ENCODE measurements at places on chromosomes 4 and X.

- DNase-seq, result no peak
These were observed 240.0 kb downstream of the BCOR start for GRCh38 chrX:39857780-39858179.

- no peak for DNase-seq
These were observed 7.9 kb downstream of the FAM200B start for GRCh38 chr4:15689540-15689939.

DNA sequence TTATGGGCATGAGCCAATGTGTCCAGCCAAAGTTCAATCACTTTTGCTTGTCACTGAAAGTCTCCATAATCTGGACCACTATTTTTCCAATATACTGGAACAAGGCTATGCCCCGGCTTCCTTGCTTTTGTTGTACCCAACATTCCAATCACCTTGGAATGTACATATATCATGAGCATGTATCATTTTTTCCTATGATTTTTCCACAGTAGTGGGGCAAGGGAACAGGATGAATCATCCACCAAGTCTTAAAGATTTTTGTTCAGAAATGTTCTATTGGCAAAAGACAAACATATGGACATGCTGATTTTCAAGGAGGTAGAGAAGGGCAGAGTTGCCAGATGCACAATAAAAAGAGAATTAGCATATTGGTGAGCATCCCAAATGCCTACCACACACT is 548.1 kb upstream of the INTU start:
- DNase-seq, result no peak

DNA sequence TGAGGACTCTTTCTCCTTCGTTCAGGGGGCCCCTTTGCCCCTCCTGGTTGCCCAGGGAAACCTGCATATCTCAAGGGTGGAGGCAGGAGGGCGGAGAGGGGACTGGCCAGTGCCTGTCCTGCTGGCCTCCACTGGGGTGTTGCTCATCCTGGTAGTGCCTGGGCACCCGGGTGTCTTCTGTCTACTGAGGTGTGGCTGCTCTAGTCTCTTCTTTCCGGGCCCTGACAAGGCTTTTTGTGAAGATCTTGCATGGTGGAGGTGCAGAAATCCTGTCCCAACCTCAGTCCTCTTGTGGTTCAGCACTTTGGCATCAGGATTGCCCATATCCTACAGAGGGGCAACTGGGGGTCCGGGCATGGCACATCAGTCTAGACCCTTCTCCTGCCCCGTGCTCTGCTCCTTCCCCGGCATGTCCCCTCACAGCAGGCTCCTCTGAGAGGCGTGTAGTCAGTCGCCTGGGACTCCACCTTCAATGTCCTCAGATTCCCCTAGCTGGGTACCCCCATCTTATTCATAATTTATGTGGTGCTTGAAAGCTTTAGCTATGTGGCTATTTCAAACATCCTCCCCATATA is 1.9 kb downstream of the CCDC110 start:
- DNase-seq, result peak; percentile 19

- no peak for DNase-seq
These were observed 92.2 kb upstream of the RAPGEF2 start for GRCh38 chr4:159010563-159011260.

DNA sequence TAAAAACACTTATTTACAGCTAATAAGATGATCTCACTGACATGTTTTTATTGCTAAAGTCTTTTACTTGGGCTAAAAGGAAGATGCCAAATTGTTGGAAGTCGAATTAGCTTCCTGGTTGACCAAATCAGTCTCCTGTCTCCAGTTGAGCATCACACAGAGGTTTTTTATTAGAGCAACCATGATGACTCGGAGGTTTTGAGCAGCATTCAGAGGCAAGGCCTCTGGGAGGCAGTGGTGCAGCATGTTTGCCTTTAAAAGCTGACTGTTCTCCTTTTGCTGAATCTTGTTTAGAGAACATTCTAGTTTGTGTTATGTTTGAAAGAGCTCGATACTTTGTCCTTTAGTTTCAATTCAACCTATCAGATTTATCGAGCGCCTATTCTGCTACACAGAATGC is 2.1 kb downstream of the UCHL1 start:
- DNase-seq, result no peak

GRCh38 chr4:1166509-1167243 is 5.7 kb downstream of the SPON2 start:
- no peak for DNase-seq

DNA sequence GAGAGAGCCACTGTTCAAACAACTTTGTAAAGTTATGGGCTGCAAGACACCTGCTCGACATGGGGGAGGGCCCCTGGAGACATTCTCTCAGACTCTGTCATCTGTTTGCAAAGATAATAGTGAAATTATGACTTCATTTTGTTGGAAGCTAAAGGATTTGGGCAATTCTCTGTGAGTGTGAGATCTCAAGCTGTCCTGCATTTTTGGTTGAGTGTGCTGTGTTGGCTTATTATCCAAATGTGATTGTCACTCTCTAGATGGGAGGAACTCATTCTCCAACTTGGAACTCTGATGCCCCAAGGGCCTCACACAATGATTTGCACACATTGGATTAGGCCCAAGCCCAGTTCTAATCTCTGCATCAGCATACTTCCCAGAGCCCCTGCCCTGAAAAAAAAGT is 63.7 kb downstream of the STK32B start:
- no peak for DNase-seq

- no peak for DNase-seq
These were observed 1061.2 kb downstream of the PCDH18 start for GRCh38 chr4:136471051-136471450.

GRCh38 chr4:125780747-125781146 is 466.0 kb downstream of the FAT4 start:
- DNase-seq, result no peak

DNA sequence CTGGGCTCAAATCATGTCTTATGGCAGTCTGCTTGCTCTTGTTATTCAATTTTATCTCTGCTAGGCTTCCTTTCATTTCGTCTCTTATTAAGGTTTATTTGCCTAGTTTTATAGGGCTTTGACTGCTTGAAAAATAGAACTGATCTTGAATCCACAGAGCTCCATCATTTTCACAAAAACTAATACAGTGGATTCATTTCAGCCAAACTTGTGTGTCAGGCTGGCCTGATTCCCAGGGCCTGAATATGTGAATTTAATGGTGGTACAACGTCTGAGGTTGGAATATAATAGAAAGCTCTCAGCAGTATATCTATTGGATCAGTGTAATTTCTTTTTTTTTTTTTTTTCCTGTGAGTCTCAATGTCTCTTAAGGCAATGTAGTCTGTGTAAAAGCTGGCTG is 123.3 kb downstream of the POU4F2 start:
- no peak for DNase-seq

- no peak for DNase-seq
These were observed 16.2 kb upstream of the FHL1 start for GRCh38 chrX:136130931-136131833.

DNA sequence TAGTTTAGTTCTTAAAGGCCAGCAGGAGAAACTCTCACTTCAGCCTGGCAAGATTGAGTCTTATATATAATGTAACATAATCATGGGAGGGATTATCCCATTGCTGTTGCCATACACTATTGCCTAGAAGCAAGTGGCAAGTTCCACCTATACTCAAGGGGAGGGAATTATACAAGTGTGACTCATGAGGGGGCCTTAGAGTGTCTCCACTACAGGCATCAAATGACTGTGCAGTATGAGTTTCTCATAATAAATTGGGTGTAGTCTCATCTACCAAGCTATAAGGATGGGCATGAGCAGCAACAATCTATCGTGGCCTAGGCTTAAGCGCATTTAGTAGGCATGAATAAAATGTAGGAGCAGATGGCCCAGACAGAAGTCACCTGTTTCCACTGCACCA is 89.1 kb upstream of the C1GALT1C1 start:
- no peak for DNase-seq

DNA sequence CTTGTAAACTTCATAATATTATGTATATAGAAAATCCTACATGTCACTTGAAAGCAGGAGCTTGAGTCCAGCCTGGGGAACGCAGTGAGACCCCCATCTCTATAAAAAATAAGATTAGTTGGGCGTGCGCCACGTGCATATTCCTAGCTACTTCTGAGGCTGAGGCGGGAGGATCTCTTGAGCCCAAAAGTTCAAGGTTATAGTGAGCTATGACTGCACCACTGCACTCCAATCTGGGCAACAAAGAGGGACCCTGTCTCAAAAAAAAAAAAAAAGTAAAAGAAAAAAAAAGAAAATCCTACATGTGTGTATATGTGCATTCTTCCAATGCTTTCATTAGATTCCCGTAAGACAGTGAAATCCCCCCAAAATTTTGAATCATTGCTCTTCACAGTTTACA is 1.7 kb downstream of the SEC31A start:
- no peak for DNase-seq

- DNase-seq, result no peak
These were observed 134.4 kb upstream of the CPEB2 start for GRCh38 chr4:14867847-14868246.

DNA sequence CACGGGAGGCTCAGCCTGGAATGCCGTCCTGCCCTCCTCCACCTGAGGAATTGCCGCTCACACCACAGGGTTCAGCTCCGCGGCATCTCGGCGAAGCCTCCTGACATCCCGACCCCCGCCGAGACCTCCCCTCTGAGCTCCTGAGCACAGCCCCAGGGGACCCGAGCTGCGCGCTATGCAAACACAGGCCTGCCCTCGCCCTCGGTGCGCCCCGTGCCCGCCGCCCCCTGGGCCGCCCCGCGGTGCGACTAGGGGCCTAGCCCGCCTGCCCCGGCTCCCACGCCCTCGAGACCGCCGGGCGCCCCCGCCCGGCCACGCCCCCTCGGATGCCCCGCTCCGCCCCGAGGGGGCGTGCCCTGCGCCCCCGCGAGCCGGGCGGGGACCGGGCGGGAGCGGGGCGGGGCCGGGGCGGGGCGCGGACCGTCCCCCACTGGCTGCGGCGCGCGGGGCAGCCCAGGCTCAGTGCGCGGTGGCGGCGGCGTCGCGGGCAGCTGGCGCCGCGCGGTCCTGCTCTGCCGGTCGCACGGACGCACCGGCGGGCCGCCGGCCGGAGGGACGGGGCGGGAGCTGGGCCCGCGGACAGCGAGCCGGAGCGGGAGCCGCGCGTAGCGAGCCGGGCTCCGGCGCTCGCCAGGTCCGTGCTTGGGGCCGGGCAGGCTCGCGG is at the start of gene FGFR3:
FGFR3 (plus strand) TSS at position 462 of the 664 bp plus-strand sequence. CDS start 642 bp downstream, outside the sequence.
- DNase-seq, result peak; percentile 19

Measured in CD8-positive, alpha-beta memory T cell (primary cell).